ENCODE measurements at places on chromosomes 6 and 20.

DNA sequence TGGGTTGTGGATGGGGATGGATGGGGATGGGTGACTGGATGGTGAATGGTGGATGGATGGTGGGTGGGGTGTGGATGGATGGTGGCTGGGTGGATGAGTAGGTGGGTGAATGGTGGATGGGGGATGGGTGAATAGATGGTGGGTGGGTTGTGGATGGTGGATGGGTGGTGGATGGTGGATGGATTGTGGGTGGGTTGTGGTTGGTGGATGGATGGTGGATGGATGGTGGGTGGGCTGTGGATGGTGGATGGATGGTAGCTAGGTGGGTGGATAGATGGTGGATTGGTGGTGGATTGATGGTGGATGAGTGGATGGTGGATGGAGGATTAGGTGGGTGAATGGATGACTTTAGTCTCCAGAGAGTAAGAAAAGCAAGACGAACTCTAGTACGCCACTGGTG is 57.6 kb downstream of the YTHDF1 start:
- DNase-seq: no peak

- no peak for DNase-seq
Measured at GRCh38 chr20:7695635-7696034, 244.6 kb downstream of the HAO1 start.

DNA sequence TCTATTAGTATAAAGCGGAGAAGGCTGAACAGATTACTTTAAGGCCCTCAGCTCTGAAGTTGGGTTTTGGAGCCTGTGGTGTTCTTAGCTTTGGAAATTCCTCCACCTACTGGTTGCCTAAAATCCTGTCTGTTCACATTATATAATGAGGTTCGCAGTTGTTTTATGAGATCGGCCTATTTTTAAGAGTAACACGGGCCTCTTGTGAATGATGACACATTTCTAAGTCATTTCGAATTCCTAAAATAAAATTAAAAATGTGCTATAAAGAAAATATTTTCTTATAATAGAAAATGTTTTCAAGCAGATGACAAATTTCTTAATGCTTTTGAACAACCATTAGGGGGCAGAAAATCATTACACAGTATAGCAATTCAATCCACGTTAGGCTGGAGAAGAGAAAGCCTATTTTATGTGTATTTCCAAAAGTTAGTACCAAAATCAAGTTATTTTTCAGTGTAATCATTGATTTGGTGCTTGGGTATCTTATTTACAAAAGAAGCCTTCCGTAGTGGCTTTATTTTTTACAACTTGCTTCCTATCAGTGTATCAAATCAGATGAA is 15.8 kb upstream of the FAM8A1 start:
- no peak for DNase-seq

DNA sequence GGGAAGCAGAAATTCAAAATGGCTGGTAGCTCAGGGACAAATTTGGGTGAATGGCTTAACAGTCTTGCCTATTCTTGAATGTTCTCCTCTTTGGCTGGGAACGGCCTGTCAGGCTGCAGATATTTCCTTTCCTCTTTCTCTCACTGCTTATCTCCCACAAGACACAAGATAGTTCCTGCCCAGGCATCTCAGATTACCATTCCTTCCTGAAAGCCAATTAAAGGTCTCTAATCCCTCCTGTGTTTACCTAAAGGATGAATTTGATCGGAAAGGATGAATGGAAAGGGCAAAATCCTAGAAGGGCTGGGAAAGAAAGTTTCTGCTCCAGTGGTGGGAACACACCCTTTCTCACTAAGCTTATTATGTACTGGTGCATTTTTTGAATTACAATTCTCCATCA is 95.9 kb upstream of the JAG1 start:
- DNase-seq: no peak

All from activated naive CD8-positive, alpha-beta T cell treated with anti-CD3 and anti-CD28 coated beads, Interleukin-2, amount 10 ng/mL, durations not matched to agents 7 days and 5 days (primary cell).